ENCODE measurements at places on chromosomes 5 and 9.

DNA sequence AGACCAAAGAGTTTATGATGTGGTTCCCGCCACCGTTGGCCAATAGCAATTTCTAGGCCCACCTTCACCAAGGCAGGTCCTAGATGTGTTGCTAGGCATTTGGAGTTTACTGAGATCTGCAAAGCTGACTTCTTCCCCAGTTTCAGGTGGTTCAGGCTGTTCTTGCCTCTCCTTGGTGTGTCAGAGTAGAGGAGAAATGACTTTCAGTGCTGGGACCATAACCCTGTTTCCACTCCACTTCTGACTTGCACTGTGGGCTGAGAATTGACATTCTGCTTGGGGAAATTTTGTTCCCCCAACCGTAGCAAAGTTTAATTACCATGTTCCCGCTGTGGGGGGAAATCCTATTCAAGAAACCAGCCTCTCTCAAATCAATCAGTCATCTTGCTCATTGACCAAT is 128.0 kb upstream of the GABRP start:
- no peak for DNase-seq

- DNase-seq: peak; percentile 46
Observed at GRCh38 chr5:6837519-6838110, 124.4 kb downstream of the TENT4A start.

DNA sequence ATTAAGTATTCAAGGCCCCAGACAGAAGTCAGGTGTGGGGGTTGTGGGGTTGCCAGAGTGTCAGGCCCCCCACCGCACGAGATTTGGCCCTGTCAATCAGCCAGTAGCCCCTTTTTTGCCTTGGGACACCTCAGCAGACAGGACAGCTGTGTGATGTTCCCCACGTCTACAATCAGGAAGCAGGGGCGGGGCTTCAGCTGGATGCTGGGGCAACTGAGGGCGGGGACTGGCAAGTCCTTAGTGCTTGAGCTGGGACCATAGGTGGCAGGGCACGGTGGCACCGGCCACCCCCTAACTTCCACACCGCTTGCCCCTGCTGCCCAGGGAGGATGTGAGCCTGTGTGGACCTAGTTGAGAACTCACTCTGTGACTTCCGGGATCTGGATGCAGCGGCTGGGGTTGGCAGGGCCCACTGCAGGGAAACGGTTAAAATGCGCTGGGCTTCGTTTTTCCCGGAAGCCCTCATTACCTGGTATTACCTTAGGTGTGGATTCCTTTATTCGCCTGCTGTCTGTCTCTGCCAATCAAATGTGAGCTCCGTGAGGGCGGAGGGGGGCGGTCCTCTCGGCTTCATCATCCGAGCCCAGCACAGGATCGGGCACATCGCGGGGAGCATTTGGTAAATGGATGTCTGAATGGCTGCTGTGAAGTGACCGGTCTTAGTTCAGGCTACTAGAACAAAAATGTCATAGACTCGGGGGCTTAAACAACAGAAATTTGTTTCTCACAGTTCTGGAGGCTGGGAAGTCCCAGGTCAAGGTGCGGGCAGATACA is 7.5 kb upstream of the GTF3C5 start:
- DNase-seq: peak; percentile 55

GRCh38 chr5:89662499-89662898 is 747.1 kb downstream of the CETN3 start:
- no peak for DNase-seq

- no peak for DNase-seq
Observed at GRCh38 chr5:180467989-180468731, 26.0 kb upstream of the CNOT6 start.

DNA sequence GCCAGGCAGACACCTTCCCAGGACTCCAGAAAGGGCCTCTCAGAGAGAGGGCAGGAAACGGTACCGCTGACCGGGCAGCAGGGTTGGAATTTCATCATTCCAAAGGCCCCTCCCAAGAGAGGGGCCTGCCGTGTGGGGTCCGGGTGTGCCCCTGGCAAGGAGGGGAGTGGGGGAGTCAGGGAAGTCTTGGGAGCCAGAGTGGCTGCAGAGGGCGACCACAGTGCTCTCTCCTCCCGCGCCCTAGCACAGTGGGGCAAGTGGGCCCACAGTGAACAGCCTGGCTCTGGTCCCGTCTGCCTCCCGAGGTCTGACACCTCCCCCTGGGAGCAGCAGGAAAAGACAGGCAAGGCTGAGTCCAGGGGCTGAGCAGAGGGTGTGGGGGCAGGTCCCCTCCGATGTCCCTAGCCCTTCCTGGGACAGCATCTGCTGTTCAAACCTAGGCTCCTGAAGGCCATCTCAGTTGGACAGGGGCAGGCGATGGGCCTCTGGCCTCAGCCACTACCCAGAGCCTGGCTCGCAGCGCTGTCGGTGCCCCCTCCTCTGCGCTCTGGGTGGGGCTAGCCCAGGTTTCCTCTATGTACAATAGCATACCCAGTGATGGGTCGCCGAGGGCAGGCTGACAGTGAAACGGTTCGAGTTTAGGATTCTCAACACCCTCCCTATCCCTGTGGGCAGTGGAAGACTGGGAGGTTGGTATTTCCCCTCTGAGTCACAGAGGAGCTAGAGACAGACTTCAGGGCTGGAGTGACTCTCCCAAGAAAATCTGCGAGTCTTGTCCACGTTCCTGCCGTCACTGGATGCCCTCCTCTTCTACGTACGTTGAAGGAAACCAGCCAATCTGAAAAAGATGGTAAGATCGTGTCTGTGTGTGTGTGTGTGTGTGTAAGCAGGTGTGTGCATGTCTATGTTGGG is 25.4 kb upstream of the SARDH start:
- DNase-seq: peak; percentile 17

DNA sequence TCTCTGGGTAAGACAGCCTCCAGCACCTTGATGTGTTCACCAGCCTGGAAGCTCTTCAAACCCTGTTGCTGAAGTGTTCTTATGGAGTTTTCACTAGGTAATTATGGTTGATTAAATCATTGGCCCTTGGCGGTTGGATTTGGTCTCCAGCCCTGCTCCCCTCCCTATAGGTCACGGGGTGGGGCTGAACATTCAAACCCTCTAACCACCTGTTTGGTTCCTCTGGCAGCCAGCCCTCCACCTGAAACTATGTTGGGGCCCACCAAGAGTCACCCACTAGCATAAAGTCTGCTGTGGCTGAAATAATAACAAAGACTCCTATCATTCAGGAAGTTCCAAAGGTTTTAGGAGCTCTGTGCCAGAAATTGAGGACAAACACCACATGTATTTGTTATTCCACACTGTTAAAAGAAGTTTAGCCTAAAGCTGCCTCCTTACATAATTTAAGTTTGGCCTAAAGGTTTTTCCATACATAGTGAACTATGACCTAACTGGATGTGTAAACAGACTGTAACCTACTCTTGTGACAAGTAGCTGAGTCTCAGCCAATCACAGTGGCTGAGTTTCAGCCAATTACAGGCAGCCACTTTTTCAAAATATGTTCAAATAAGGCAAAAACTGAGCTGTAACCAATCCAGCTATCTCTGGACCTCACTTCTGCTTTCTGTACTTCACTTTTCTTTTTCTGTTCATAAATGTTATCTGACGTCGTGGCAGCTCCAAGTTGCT is 34.8 kb downstream of the TMEM252 start:
- DNase-seq: peak; percentile 63

GRCh38 chr5:43592363-43592762 is 10.6 kb upstream of the NNT start:
- peak; percentile 10 for DNase-seq

GRCh38 chr5:128534726-128535125 is 3.3 kb downstream of the FBN2 start:
- DNase-seq: no peak

GRCh38 chr5:20028506-20028905 is 40.5 kb upstream of the CDH18 start:
- no peak for DNase-seq

DNA sequence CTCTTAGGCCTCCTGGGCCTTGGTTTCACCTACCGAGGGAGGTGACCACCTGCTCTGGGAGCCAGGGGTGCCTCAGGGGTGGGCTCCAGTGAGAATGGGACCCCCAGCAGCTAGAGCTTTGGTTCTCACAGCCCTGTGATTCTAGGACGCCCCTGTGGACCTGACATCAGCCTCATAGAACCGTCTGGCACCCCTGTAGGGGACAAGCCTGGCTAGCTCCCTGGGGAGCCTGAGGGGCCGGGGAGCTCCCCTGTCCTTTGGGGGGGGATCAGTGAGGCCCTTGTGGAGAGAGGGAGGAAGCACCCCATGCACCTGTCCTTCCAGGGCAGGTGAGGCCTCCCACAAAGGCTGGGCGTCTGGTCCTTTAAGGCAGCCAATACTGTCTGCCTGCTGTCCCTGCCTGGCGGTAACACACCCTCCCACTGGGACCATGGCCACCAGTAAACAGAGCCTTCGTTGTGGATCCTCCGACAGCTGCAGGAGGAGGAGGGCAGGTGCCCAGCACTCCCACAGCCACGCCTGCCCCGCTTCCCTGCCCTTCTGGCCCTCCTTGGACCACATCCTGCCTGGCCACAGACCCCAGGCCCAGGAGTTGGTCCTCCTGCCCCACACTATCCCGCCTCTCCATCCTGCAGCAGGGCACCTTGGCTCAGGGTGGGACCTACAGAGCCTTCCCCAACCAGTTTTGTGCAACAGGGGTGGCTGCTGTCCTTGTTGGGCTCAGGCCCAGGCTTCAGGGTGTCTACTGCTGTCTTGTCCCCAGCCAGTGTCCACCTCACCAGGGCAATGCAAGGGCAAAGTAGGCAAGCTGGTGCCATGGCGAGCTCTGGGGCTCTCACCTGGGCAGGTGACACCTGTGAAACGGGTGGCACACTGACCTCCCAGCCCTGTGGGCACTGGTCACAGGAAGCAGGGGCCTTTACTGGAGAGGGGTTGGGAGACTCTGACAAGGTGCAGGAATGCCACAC is 3.0 kb upstream of the TUBB4B start:
- DNase-seq: no peak

DNA sequence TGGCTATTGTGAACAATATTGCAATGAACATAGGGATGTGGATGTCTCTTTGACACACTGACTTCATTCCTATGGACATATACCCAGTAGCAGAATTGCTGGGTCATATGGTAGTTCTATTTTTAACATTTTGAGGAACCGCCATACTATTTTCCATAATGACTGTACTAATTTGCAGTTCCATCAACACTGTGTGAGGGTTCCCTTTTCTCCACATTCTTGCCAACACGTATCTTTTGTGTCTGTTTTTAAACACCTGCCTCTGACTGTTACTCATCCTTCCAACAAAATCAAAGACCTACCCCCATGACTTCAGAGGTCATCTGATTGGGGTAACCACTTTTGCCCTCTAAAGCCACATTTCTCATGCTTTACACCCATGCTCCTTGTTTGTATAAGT is 133.5 kb downstream of the MED27 start:
- DNase-seq: peak; percentile 69

GRCh38 chr9:113872485-113873143 is 3.5 kb upstream of the ZNF618 start:
- no peak for DNase-seq

DNA sequence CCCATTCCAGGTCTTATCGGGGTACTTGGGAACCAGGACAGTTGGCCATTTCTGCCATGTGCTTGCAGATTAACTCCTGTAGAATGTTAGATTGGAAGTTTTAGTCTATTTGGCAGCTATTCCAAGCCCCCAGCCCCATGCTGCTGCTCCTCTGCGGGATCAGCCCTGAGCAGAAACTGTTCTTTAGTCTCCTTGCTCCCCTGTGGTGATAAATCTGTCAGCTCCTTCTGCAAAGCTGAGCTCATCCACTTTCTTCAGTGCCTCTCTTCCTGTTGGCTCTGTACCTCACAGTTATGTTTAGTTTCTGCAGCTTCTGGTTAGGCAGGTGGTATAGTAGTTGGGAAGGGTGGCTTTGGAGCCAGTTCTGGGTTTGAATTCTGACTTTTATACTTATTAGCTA is 170.4 kb downstream of the GRIA1 start:
- DNase-seq: no peak

GRCh38 chr5:163532171-163533084 is 27.0 kb downstream of the MAT2B start:
- no peak for DNase-seq

DNA sequence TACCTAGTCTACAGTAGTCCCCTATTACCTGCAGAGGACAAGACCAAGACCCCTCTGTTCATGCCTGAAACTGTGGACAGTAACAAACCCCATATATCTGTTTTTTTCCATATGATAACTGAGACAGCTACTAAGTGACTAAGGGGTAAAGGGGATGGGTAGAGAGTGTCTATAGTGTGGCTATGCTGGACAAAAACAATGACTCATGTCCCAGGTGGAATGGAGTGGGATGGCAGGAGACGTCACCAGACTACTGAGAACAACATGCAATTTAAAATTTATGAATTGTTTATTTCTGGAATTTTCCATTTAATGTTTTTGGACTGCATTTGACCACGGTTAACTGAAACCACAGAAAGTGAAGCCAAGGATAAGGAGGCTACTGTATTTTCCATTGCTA is 171.8 kb downstream of the AGTPBP1 start:
- DNase-seq: no peak

GRCh38 chr5:36878392-36879082 is 2.0 kb downstream of the NIPBL start:
- no peak for DNase-seq

GRCh38 chr9:135810806-135811575 is 96.4 kb downstream of the CAMSAP1 start:
- no peak for DNase-seq

GRCh38 chr5:124550731-124551130 is 195.7 kb downstream of the ZNF608 start:
- no peak for DNase-seq

GRCh38 chr5:14998491-14998890 is 126.9 kb upstream of the ANKH start:
- peak; percentile 66 for DNase-seq

GRCh38 chr5:43227655-43228054 is 35.6 kb downstream of the NIM1K start:
- DNase-seq: peak; percentile 69

DNA sequence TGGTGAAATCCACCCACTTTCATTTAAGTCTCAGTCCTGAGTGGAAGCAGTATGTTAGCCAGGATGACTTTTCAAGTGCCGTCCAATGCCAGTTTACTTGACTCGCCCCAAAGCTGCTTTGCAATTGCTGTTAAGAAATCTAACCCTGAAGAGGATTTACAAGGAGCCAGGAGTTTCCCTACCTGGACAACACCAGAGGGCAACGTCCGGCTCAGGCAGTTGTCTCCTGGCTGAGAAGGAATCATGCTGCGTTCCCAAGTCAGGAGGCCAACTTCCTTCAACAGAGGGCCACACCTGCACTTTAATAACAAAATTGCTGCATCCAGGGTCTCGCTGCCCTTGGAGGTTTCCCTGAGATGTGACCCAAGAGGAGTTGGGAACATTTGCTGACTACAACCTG is 65.8 kb downstream of the BOD1 start:
- no peak for DNase-seq

- DNase-seq: no peak
Observed at GRCh38 chr5:152673601-152674000, 268.5 kb upstream of the NMUR2 start.

GRCh38 chr9:98248737-98249474 is 6.5 kb downstream of the TBC1D2 start:
- DNase-seq: peak; percentile 97

Data from suppressor macrophage treated with lipopolysaccharide for 1 hour (primary cell).